Activated naive CD4-positive, alpha-beta T cell (primary cell): ENCODE measurements at places on chromosomes 5 and 9.

- DNase-seq = no peak
Observed at GRCh38 chr9:112125951-112126388, 49.1 kb downstream of the SUSD1 start.

DNA sequence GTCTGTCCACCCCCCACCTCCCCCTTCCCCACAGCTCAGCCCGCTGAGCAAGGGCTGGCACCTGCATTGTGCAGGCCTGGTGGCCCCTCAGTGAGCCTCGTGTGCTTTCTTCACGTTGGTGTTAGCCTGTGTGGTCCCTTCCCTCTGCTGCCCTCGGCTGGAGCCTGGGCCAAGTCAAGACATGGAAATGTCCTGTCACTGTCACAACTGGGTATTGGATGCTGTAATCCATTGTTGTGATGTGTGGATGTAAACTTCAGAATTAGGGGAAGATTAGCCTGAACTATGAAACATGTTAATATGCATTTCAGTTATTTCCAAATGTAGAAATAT, 103.9 kb downstream of the TRIO start:
- no peak for DNase-seq

GRCh38 chr9:70816891-70817290, 304.5 kb downstream of the TRPM3 start:
- no peak for DNase-seq

DNA sequence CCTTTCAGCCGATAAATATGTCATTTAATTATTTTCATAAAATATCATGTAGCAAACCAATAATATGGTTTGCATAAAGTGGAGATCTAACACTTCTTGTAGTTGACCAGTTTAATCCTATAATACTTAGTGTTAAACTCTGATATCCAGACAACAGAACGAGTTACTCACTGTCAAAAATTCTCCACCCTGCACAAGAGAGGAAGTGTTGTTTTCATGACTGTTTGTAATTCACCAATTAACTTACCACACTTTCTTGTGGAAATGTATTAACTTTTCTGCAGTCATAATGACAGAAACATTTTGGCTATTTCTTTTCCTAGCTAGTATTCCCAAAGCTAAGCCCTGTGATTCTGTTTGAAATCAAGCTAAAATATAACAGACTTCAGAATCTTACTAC, 555.3 kb upstream of the FTMT start:
- no peak for DNase-seq

DNA sequence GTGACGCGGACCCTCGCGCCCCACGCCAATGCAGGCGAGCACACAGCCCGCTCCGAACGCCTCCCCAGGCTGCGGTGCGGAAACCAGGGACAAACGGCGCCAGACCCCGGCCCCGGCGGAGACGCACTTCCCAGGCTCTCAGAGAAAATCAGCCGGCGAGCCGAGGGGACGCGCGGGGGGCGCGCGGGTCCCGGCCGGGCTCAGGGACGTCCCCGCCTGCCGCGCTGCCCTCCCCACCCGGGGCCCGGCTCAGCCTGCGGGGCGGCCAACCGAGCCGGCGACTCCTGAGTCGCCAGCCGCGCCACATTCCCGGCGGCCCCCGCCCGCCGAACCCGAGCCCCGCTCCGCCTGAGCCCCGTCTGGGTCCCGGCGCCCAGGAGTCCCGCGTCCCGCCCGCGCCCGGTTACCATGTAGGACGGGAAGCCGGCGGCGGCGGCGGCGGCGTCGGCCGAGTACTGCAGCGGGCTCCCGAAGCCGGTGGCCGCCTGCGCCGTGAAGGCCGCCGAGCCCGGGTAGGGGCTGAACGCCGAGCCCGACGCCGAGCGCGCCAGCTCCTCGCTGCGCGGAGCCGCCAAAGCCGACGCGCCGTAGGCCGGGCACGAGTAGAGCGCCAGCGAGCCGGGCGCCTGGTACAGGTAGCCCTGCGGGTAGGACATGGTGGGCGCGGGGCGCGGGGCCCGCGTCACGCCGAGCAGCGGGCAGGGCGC, 566 bp downstream of the IRX2 start:
- no peak for DNase-seq

DNA sequence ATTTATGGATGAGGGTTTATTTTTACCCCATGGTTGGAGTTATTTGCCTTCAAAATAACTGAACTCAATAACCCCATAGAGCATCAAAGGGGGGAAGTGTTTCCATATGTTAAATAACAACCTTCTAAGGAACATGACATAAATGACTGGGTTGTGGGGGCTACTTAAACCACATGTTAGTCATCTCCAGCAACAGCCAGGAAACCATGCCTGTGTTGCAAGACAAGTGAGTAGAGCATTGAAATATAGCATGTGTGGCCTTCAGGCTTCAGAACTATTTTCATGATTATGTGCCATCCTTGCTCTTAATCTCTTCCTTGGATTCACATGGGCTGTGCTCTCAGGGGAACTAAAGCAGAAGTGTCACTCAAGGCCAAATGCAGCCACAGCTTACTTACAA, 431.2 kb downstream of the AGTPBP1 start:
- no peak for DNase-seq

GRCh38 chr5:144469106-144469505, 298.4 kb downstream of the KCTD16 start:
- no peak for DNase-seq

GRCh38 chr5:74556631-74557595, 83.6 kb downstream of the ENC1 start:
- DNase-seq = no peak

- DNase-seq = no peak
Observed at GRCh38 chr5:568061-568781, 43.9 kb upstream of the CEP72 start.

- DNase-seq = no peak
Observed at GRCh38 chr9:76882686-76883085, 23.2 kb downstream of the PRUNE2 start.

DNA sequence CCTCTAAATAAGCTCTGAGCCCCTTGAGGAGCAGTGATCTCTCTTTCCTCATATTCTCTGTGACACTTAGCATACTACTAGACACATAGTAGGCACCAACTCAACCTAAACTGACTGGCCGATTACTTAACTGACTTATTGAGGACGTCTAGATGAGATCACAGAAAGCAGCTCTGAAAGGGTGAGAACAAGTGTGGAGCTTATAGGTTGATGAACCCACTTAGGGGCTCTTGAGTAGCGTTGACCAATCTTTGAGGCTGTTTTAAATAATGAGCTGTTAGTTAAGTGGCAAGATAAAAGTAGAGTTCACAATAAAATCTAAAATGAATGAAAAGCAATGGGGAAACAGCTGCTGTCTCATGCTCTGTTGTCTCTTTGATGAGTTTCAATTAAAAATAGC, 124.7 kb upstream of the TNPO1 start:
- no peak for DNase-seq

DNA sequence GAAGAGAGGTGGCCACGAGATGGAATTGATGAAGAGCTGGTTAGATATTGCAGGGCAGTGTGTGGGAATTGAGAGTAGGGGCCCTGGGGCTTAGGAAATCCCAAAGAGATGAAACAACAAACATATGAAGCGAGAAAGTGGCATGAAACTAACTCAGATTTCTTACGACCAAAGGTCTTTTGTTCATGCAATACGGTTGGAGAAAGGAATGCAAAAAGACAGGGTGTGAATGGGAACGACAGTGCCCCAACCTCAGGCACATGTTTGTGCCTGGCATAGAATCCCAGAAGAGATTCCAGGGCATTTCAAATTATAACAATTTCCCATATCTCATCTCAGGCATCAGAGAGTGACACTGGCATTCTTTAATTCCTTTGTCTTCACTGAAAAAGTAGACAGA, 199.2 kb downstream of the ACTL7B start:
- DNase-seq = no peak

GRCh38 chr5:41878173-41878572, 7.9 kb upstream of the OXCT1 start:
- no peak for DNase-seq

DNA sequence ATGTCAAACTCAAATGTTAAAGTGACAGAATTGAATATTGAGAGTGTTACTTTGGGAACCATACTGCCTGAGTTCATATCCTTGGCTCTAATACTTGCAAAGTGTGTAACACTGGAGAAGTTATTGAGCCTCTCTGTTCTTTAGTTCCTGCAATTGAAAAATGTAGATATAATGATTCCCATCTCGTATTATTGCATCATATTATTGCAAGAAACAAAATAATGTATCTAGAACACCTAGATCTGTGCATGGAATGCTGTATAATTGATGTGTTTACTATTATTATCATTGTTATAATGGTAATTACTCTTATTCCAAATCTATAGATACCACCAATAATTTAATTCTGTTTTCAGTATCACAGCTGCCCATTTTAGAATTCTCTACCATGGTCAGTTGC, 310.3 kb downstream of the GABRG2 start:
- no peak for DNase-seq

GRCh38 chr5:73093943-73094342, 26.4 kb upstream of the TMEM171 start:
- DNase-seq = no peak

DNA sequence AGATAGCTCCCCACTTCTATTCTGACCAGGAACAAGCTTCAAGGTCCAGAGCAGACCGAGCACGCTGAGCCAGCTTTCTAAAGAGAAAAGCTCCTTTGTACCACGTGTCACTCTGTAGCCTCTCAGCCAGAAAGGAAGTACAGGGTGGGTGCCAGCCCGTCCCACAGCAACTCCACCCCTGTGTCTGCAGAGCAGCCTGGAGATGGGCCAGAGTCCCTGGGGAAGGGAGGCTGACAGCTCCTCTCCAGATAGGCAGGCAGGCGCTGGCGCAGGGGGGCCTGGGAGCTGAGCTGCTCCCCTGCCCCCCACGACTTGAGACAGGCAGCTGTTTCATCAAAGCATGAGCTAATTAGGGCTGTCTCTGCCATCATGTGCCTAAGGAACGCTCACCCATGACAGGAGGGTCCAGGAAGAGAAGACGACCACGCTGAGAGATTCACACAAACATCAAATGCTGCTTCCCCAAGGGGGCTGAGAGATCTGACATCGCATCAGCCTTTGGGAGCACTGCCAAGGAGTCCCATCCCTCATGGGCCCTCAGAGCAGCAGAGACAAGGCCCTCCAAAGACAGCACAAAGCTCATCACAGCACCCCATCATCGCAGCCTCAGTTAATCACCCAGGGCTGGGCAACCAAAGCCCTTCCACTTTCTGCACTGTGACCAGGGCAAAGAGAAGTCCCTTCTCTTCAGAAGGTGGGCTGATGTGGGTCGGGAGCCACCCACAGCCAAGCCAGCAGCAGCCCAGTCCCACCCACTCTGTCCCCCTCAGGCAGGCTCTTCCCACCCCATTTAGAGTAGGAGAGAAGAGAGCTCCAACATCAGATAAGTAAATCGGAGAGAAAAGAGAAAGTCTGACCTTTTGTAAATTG, 78.5 kb upstream of the LRRTM2 start:
- DNase-seq = no peak

DNA sequence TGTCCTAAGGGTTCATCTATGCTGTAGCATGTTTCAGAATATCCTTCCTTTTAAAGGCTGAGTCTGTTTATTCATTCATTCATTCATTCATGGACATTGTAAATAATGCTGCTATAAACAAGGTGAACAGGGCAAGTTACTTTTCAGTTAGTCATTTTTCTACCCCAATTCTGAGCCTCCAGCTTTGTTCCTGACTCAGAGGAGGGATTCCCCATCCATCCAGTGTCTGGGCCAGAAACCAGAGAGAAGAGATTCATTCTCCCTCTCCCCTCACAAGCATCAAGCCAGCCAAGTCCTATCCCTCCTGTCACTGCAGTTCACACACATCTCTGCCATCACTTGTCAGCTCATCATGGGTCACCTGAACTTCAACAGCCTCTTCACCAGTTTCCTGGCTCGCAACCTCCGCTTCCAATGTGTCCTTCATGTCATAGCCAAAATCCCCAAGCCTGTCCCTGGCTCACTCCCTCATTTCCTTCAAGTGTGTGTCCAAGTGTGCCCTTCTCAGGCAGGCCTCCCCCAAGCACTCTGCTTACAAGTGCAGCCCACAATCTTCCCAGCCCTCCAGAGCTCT, 203.0 kb downstream of the TTLL11 start:
- DNase-seq = no peak

- DNase-seq = no peak
Observed at GRCh38 chr5:170783498-170784247, at the start of gene GABRP. Gene GABRP, plus strand, starts transcription at chr5:170783725. Its CDS starts 4,891 bp downstream, at chr5:170788616.

- DNase-seq = no peak
Observed at GRCh38 chr5:160268121-160268520, 38.8 kb downstream of the FABP6 start.

DNA sequence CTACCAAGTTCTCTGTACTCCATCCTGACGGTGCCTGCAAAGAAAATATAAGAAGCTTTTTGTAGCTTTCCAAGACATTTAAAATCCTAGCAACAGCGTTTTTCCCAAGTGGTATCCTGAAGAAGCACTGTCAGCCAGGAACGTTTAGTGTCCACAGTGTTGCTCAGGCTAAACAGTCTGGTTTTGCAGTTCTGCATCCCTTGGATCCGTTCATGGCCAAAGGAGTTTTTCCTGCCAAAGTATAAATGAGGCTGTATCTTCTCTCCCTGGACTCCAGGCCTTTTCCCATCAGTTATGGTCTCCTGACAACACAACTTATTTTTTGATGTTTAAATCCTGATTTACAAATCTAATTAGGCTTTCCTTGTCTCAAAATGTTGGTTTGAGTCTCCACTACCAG, 925.8 kb downstream of the TLE1 start:
- DNase-seq = no peak

- DNase-seq = no peak
Observed at GRCh38 chr9:114001410-114001685, 76.8 kb downstream of the AMBP start.

- peak; percentile 43 for DNase-seq
Observed at GRCh38 chr9:133742849-133743444, 4.8 kb upstream of the SARDH start.

DNA sequence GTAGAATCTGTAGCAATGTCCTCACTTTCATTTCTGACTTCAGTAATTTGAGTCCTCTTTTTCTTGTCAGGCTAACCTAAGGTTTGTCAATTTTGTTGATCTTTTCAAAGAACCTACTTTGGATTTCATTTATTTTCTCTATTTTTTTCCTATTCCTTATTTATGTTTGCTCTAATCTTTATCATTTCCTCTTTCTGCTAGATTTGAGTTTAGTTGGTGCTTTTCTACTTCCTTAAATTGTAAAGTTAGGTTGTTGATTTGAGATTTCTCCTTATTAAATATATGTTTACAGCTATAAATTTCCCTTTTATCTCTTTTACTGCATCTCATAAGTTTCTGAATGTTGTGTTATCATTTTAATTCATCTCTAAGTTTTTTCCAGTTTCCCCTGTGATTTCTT, 75.1 kb upstream of the FAM120A start:
- no peak for DNase-seq

- DNase-seq = no peak
Observed at GRCh38 chr5:116502616-116503015, 72.0 kb downstream of the SEMA6A start.

- no peak for DNase-seq
Observed at GRCh38 chr9:137300567-137301080, 1.4 kb downstream of the NRARP start.

GRCh38 chr5:115333164-115333563, 36.7 kb upstream of the CCDC112 start:
- DNase-seq = no peak

DNA sequence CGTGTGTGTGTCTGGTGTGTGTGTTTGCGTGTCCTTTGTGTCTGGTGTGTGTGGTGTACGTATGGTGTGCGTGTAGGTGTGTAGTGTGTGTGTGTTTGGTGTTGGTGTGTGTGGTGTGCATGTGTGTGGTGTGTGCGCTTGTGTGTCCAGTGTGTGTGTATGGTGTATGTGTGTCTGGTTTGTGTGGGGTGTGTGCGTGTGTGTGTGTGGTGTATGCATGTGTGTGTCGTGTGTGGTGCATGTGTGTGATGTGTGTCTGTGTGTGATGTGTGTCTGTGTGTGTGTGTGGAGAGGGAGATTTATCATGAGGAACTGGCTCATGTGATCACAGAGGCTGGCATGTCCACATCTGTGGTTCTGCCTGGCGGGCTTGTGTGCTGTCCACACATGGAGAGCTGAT, 71.7 kb downstream of the CACNA1B start:
- no peak for DNase-seq
